Fibroblast of skin of abdomen (primary cell): ENCODE measurements at places on chromosomes 5 and 9.

DNA sequence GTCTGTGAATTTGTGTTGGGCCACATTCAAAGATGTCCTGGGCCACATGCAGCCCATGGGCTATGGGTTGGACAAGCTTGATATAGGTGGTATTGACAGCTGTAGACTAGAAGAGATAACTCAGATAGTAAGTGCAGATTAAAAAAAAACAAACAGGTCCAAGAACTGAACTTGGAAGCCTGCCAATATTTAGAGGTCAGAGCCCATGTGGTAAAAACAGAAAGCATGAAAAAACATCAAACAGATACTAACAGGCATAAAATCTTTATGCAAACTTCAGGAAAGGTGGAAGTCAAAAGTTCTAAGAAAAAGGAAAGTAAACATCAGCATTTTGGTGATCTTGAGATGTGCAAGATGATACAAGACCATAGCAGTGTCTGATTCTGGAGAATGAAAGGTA is 155.1 kb upstream of the NR4A3 start:
- DNase-seq: no peak

DNA sequence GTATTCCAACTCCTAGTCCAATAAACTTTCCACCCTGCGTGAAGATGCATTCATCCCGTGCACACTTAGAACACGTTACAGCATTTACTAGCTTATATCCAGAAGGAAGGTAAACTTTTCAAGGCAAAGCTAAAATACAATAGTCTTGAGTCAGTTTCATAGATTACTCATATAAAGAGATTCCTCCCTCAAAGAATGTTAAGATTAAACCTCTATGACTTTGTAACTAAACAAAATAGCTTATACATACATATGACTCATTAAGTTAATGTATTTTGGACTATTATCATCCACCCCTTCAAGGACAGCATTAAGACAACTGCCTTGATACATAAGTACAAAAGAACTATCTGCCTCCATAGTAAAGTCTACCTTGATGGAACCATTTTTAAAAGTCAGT is 36.1 kb downstream of the TLE1 start:
- peak; percentile 47 for DNase-seq

- DNase-seq: no peak
These were observed 284.9 kb downstream of the TMEM38B start for GRCh38 chr9:105979290-105979689.

DNA sequence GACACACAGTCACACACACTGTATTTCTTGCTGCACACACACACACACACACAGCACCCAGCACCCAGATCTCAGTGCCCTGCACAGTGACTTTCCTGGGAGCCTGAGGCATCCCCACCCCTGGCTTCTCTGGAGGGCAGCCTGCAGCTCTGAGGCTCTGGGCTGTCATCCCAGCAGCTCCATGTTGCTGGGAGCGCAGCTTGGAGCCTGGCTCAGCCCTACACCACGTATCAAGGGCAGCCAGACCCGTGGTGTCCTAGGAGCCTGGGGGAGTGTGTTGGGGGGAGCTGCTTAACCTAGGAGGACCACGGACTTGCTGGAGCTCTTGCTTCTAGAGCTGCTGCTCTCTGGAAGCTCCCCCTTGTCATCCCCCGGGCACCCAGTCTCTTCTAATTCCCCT is 5.2 kb downstream of the IER5L start:
- no peak for DNase-seq

DNA sequence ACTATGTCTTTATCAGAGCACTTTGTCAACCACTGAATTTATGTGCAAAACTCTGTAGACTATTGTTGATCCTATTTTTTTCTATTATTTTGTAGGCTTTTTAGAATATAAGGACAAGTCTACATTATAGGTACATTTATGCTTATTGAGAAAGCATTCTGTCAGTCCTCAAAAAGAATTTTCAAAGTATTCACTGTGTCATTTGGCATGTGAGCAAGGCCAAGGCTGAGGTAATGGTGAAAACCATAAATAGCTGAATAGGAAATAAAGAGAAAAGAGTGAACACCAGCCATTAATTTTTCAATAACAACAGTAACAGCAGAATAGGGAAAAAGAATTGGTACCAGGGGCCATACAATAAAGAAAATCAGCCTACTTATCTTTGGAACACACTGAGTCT is 21.0 kb downstream of the SKIC3 start:
- no peak for DNase-seq

- no peak for DNase-seq
These were observed 49.6 kb downstream of the NDST1 start for GRCh38 chr5:150557509-150557872.

GRCh38 chr9:133979273-133979920 is 12.7 kb downstream of the VAV2 start:
- no peak for DNase-seq

DNA sequence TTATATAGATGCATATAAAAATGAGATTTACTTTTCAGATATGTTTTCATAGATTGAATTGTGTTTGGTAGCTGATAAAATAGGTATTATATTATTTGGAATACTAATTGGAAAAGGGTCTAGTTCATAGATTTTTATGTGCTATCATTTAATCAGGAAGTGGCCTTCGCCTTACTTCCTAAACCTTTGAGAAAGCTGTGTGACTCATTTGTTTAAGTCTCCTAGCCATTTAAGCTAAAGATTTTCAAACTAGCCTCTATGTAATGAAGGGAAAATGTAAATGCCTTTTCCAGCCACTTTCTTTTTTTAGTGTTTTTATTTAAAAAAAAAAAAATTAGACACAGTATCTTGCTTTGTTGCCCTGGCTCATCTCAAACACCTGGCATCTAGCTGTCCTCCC is 97.5 kb downstream of the DMXL1 start:
- peak; percentile 5 for DNase-seq

DNA sequence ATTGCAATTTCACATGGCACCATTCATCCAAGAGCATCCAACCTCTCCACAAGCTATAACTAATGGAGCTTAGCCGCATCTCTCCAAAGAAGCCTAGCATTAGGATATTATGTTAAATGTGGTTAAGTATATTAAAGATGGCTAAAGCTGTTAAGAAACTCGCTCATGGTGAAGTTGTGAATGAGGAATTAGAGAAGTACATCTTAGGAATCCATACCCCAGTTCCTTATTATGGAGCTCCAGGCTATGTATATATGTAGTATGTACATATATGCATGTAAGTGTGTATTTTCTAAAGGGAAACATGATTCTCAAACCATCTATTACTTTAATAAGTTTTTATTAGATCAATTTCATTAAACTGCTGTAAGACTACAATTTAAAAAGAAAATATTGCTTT is 26.4 kb downstream of the LURAP1L start:
- no peak for DNase-seq

GRCh38 chr5:74556006-74556405 is 84.5 kb downstream of the ENC1 start:
- DNase-seq: no peak

DNA sequence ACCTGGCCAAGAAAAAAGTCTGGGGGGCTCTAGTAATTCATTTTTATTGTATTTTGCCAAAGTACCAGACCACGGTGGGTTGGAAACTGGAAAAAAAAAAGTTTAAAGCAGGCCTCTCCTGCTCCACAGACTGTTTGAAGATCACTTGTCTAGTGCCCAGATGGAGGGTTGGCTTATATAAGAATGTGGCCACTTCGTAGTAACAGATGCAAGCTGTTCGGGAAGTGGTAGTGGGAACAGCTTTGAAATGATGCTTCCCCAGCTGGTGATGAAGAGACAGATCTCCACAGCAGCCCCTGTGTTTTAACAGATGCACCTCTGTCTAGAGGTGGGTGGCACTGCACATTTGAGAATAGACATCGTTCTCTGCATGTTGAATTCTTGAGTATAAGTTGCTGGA is 54.3 kb upstream of the DMRT3 start:
- no peak for DNase-seq

GRCh38 chr5:61332358-61332749 is 296 bp downstream of the ZSWIM6 start:
- peak; percentile 37 for DNase-seq

- DNase-seq: no peak
These were observed 997.5 kb upstream of the CTNND2 start for GRCh38 chr5:12901696-12902095.
